AG09319 (cell line): ENCODE measurements at places on chromosomes 5 and 9.

DNA sequence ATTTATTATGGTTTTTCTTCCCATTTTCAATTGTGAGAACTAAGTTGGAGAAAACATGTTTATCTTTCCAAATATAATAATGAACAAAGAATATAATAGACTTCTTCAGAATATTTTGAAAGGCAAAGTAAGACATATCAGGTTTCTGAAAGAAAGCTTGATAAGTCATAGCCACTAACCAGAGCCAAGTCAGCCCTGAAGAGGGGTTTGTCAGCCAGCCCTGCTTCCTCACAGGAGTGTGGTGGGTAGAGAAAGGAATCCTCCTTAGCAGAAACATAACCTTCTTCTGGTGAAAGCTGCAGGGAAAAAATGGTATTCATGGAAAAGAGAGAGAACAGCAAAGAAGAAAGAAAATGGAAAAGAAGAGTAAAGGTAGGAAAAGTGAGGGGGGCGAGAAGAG lies 93.4 kb downstream of the MPDZ start:
- no peak for DNase-seq

GRCh38 chr5:179421144-179421901 lies 76.1 kb upstream of the ADAMTS2 start:
- DNase-seq, result no peak

DNA sequence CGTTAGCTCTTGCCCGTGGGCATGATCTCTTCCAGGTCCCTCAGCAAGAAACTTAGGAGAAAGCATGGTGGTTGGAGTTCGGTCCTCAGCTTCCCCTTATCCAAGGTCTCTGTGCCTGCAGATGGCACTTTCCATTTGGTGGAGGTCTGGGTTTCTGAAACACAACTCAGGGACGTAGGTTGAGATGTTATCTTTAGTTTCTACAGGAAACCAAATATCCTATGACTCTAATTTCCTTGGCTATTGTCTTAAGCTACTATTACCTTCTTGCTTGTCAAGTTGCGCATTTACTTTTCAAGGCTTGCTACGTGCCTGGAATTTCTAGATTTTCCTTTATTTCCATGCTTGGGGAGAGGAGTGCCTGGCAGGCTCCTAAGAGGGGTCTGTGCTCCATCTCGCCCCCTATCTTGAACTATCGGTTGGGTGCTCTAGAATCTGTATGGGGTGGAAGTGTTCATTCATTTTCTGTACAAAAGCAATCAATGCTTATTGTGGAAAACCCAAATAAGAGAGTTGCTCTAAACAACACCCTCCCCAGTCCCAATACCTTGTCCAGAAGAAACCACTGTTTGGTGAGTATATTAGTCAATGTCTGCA lies 32.9 kb upstream of the KCNIP1 start:
- DNase-seq, result no peak

DNA sequence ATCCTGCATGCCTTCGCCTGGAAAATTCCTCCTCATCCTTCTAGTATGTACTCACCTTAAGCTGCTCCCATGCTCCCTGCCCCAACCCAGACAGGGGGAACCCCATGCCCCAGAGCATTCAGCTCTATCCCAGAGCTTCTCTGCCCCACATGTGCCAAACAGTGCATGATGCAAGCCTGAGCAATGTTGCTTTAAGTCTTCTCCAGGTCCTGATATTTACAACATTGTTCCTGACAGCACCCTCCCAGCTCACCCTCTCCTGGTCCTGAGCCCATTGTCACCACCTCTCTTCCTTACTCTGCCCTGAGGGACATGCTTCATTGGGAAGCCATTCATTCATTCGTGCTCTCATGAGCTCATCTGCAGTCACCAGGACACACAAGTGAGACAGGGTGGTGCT lies 23.4 kb upstream of the BARX1 start:
- DNase-seq, result no peak

GRCh38 chr5:74786851-74787250 lies 19.8 kb downstream of the NSA2 start:
- no peak for DNase-seq

DNA sequence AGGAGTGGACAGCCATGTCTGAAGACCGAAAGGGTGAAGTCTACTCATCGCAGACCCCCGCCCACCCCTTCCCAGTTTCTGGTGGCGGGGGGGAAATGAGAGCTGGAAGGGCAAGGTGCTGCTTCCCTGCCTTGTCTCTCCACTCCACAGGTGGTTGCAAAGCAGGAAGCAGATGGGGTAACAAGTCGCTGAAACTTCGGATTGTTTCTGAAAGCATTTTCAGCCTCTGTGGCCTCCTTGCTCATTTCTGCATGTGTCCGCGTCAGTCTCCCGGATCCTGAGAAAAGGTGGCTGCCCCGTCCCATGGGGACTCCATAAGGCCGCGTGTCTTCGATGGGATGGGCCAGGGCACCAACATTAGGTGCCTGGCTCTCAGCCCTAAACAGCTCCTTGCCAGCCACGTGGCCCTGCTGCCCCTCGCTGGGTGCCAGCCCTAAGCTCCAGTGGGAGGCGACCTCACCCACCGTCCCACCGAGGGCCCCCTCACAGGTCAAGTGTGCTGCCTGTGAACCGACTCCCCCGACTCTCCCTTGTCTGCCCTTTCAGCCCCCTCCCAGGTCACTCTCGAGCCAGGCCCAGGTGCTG lies 971 bp downstream of the PHYKPL start:
- no peak for DNase-seq

DNA sequence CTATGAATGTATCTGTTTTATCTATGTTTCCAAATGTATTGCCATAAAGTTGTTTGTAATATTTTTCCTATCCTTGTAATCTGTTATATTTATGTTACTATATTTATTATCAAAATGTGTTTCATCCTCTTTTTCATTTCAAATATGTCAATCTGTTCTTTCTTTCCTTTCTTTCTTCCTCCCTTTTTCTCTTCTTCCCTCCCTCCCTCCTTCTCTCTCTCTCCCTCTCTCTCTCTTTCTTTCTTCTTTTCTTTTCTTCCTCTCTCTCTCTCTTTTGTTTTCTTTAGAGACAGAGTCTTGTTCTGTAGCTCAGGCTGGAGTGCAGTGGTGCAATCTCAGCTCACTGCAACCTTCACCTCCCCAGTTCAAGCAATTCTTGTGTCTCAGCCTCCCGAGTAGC lies 91.3 kb downstream of the GTF3C4 start:
- no peak for DNase-seq

DNA sequence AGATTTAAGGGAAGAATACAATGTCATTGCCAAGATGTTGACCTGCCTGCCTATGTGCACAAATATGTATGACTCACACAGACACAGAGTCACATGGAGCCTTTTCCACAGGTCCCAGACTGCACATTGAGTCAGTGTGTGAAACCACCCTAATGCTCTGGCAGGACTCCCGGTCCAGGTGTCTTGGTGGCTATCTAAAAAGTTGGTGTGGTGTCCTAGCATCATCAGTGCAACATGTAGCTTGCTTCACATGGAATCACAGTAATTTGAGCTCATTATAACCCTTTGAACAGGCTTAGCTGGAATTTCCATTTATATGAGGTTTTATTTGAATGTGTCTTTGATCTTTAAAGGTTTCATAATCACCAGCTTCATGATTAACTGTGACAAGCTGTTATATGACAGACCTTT lies 10.7 kb downstream of the IFNA5 start:
- DNase-seq, result no peak

- no peak for DNase-seq
Measured at GRCh38 chr5:78972654-78973428, 12.3 kb downstream of the ARSB start.

DNA sequence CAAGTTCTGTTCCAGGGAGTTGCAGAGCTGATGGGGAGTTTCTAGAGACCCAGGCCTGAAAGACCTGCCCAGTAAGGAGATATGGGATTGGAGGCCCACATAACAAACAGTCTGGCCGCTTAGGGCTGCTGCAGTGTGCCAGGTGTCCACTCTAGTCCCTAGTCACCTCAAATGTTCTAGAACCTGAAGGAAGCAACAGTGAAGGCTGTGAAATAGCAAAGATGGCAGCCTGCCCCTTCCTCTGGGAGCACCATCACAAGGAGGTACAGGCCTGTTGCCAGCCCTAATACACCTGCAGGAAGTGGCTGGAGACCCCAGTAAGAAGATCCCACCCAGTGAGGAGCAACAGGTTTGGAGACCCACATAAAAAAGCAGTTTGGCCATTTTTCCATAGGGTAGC lies 783.8 kb upstream of the EDIL3 start:
- no peak for DNase-seq

DNA sequence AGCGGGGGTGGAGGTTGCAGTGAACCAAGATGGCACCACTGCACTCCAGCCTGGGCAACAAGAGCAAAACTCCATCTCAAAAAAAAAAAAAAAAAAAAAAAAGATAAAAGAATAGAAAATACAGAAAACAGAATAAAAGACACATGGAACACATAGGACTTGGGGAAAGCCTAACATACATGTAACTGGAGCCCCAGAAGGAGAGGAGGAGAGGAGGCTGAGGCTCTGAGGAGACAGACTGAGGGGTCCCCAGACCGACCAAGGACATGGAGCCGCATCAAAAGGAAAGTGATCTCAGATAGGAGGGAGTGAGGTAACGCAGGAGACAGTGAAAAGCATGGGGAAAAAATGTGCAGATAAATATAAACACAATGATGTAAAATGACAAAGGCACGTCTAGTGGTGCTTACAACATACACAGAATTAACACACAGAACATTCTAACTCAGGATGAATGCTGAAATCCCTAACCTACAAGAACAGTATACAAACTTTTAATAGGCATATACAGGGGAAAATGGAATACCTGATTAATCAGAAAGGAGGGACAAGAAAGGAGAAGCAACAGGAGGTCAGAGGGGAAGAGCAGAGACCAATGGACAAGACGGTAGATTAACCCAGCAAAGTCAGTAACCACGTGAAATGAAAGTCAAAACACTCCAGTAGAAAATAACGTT lies 65.2 kb upstream of the UBAC1 start:
- DNase-seq, result no peak
